Peyer's patch (tissue), 4 donors: ENCODE measurements at places on chromosomes 7 and 10.

DNA sequence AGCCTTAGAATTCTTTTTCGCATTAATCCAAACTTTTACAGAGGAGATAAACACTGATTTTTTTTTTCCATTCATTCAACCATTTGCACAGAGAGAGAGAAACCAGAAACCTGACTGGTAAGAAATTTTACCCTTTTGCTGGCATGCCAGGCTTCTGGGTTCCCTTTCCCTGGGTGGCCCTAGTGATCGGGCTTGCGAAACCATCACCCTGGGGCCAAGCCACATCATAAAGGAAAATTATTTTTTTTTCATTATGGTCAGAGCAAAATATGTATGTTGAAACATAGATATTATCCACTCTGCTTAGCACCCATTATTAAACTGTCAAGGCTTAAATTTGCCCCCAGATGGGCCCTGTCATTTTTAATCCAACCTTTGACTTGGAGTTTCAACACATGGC is 55.4 kb upstream of the INHBA start:
- no peak for DNase-seq

GRCh38 chr10:46220872-46221538 is 65.8 kb upstream of the ANTXRL start:
- DNase-seq, result no peak

DNA sequence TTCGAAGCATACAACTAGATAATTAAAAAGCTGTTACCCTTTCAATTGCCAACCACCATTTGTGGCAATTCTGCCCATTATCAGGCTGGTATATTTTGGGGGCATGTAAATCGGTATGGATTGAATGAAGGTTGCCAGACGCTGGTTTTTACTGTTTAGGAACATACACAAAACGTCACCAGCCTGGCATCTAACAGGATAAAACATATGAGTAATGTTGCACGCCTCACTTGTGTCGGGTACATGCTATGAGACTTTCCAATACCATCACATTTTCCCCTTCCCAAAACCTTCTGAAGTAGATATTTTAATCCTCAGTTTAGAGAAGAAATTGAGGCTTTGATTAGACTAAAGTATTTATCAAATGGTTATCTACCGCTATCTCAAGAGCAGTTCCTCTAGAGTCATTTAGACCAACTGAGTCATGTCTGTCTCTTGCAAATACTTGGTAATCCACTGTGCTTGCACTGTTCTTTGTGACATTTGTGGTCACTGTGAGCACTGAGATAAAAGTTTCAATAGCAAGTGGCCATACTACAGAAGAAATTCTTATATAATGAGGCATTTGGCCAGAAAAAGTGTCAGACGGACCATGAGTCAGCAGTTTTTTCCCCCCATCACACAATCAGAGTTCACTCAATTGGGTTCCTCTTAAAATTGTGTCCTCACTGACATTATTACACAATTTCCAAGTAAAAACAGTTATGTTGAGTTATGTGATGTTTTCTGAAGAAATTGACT is 498.7 kb downstream of the NXPH1 start:
- DNase-seq, result no peak

GRCh38 chr10:70053218-70053840 is 683 bp downstream of the MACROH2A2 start:
- DNase-seq, result no peak

DNA sequence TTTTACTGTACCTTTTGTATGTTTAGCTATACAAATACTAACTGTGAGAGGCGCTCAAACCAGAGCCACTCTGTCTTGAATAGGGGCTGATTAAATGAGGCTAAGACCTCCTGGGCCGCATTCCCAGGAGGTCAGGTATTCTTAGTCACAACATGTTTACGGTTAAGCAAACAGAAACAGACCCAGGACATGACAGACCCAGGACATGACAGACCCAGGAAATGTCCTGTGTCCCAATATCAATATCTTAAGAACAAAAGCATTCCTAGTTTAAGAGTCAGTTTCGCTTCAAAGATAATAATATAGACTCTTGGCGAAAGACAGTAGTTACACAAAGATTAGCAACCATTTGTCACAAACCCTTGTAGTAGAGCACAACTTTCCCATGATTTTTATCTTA is 304.5 kb downstream of the CCSER2 start:
- no peak for DNase-seq

- DNase-seq, result no peak
Observed at GRCh38 chr10:127135844-127136577, 60.4 kb downstream of the INSYN2A start.

DNA sequence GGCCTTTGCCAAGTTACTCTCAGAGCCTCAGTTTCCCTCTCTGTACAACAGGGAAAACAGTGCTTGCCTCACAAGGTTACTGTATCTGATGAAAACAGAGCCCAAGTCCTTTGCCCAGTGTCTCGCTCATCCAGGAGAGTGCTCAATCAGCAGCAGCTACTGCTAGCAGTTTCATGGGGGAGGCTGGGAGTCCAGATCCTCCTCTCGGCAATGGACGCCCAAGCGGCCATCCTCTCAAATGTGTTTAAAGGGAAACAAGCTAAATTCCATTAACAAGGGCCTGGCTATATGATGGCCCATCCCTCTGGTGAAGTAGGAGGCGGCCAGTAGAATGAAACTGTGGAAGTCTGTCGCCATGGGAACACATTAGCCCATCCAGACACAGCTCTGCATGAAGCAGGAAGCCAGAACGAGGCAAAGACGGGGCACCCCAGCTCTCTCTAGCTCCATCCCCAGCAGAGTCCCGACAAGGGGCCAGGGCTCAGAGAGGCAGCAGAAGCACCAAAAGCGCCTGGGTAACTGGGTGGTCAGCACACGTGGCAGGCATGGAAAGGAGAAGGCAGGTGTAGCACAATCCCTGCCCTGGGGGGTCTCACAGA is 35.2 kb downstream of the FAM53B start:
- peak; percentile 47 for DNase-seq

DNA sequence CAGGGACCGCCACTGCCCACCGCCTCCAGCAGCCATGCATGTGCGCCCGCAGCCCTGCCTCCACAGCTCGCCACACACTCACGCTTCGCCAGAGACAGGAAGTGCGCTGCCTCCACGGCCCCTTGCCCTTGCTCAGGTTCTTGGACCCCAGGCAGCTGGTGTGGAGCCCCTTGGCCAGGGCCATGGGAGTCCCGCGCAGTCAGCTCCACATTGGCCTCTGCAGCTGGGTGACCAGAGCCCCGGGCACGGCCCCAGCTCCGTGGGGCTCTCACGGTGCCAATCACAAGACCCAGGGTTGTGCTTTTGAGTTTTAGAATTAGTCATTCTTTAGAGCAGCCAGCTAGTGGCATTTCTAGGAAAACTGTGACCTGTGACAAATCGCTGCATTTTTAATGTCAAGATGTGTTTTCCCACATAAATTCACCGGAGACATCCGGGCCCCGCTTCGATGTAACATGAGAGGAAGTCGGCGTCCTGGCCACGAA is 4.3 kb upstream of the UTF1 start:
- no peak for DNase-seq
